Breast epithelium (tissue), 4 donors: ENCODE measurements at places on chromosomes 2 and 18. TPM values are rescaled to one million over a fixed set of nuclear protein-coding genes. Genes with fewer than 3 reads are reported as not detected.

INHA gene
- total RNA-seq: not detected

LYG1 gene
- 2.2 TPM for total RNA-seq

GREB1 gene
- total RNA-seq: 83.6 TPM

GAREM1 gene
- total RNA-seq: 12.0 TPM

RALBP1 gene
- 67.2 TPM for total RNA-seq

ALPG gene
- not detected for total RNA-seq

TDRD15 gene
- total RNA-seq: not detected

KLHL30 gene
- 0.32 TPM for total RNA-seq

ITGAV gene
- 107 TPM for total RNA-seq

GRCh38 chr2:232634206-232635150, 1.1 kb downstream of the EFHD1 start:
- no peak for DNase-seq
- no peaks in the 10 kb centered on the region for H3K4me1 ChIP-seq
- no peaks in the 10 kb centered on the region for H3K36me3 ChIP-seq
- H3K27ac ChIP-seq: peak overlapping the region; percentile 83
- H3K4me3 ChIP-seq: peak overlapping the region; percentile 78
- no peaks in the 10 kb centered on the region for H3K27me3 ChIP-seq

DNA sequence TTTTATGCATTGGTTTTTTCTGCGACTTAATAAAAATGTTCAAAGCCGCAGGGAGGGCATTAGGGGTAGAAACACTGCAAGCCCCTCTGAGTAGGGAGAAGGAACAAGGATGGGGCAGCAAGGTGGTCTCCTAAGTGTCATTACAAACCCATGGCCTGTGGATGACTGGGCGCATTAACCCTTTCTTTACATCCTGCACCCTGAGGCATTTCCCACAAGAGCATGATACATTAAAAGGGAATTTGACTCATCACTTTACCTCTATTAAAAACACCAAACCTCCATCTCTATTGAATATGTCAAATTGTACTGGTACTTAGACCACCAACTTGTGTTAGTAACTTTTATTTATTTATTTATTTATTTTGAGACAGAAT, 112.5 kb downstream of the VIT start:
- H3K4me3 ChIP-seq: no peak overlapping the region
- H3K4me1 ChIP-seq: no peaks in the 10 kb centered on the region
- no peaks in the 10 kb centered on the region for H3K27me3 ChIP-seq
- H3K36me3 ChIP-seq: no peaks in the 10 kb centered on the region

DNA sequence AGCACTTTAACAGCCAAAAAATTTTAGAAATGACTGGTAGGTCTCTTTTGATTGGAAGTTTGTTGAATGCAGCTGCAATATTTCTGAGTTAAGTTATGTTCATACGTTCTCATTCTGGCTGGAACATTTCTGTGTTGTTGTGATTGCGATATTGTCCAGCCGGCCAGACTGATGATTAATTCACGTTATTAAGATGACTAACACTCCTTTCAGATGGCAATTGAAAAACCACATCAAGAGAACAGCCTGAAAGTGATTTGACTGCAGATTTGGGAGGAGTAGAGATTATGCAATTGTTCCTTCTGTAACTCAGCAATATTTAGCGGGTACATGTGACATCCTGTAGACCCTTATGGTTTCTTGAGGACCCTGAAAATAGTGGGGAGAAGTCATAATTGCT, 133.7 kb downstream of the FBXO15 start:
- no peak overlapping the region for H3K4me3 ChIP-seq
- H3K36me3 ChIP-seq: no peaks in the 10 kb centered on the region
- DNase-seq: no peak
- no peak overlapping the region for H3K27ac ChIP-seq

GRCh38 chr2:219168526-219168925, 1.3 kb downstream of the SLC23A3 start:
- no peak for DNase-seq
- no peak overlapping the region for H3K27ac ChIP-seq

- H3K36me3 ChIP-seq: no peaks in the 10 kb centered on the region
- no peaks in the 10 kb centered on the region for H3K27me3 ChIP-seq
- H3K27ac ChIP-seq: no peak overlapping the region
- no peaks in the 10 kb centered on the region for H3K4me1 ChIP-seq
Observed at GRCh38 chr2:147222506-147222905, 622.3 kb upstream of the ACVR2A start.

GRCh38 chr2:25955036-25955435, 27.3 kb downstream of the KIF3C start:
- H3K27me3 ChIP-seq: no peaks in the 10 kb centered on the region
- no peaks in the 10 kb centered on the region for H3K36me3 ChIP-seq
- no peak for DNase-seq

- no peaks in the 10 kb centered on the region for H3K27me3 ChIP-seq
- no peak overlapping the region for H3K4me3 ChIP-seq
- H3K4me1 ChIP-seq: no peaks in the 10 kb centered on the region
- no peak for DNase-seq
Observed at GRCh38 chr2:106363791-106364190, 104.4 kb downstream of the RGPD3 start.

GRCh38 chr2:28664120-28664842, 87.3 kb upstream of the PPP1CB start:
- H3K27me3 ChIP-seq: no peaks in the 10 kb centered on the region
- H3K27ac ChIP-seq: peak overlapping the region; percentile 78
- no peaks in the 10 kb centered on the region for H3K4me1 ChIP-seq
- peak; percentile 63 for DNase-seq
- H3K36me3 ChIP-seq: no peaks in the 10 kb centered on the region
- no peak overlapping the region for H3K4me3 ChIP-seq

GRCh38 chr2:67036444-67036843, 360.7 kb upstream of the ETAA1 start:
- no peaks in the 10 kb centered on the region for H3K36me3 ChIP-seq
- H3K27me3 ChIP-seq: no peaks in the 10 kb centered on the region
- H3K27ac ChIP-seq: no peak overlapping the region
- H3K4me3 ChIP-seq: no peak overlapping the region
- no peak for DNase-seq
- H3K4me1 ChIP-seq: no peaks in the 10 kb centered on the region

- H3K4me1 ChIP-seq: no peaks in the 10 kb centered on the region
- H3K27me3 ChIP-seq: no peaks in the 10 kb centered on the region
- no peaks in the 10 kb centered on the region for H3K36me3 ChIP-seq
- no peak for DNase-seq
- H3K4me3 ChIP-seq: no peak overlapping the region
Observed at GRCh38 chr2:72793798-72794440, 31.9 kb downstream of the EXOC6B start.

DNA sequence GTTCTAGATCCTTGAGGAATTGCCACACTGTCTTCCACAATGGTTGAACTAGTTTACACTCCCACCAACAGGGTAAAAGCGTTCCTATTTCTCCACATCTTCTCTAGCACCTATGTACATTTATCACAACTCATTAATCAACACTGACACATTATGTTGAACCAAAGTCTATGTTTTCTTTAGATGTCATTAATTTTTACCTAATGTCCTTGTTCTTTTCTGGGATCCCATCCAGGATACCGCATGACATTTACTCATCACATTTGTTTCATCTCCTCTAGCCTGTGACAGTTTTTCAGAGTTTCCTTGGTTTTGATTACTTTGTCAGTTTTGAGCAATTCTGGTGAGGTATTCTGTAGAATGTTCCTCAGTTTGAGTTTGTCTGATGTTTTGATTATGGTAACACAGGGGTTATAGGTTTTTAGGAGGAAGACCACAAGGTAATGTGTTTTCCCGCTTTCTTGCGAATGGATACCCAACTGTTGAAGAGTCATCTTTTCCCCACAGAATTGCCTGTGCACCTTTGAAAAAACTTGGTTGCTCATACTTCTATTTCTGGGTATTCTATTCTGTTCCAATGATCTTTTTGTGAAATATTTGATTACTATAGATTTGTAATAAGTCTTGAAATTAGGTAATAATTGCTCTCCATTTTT, 3.0 kb upstream of the UGT1A9 start:
- H3K36me3 ChIP-seq: no peaks in the 10 kb centered on the region
- H3K4me3 ChIP-seq: no peak overlapping the region
- H3K4me1 ChIP-seq: no peaks in the 10 kb centered on the region
- no peak for DNase-seq

DNA sequence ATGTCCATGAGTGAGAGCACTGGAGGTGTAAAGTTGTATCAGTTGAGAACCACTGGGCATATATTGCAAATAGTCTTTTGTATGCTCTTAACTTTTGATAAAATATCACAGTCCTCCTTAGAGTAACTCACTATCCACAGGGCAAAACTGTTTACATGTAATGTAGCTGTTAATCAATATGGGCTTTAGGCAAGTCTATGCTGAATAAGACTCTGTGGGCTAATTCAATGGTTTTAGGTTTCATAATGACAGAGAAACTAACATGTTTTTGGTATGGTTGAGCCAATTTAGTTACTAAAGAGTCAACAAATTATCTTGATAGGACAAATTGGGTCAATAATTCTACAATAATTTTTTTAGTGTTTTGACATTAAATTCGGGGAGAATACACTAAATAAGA, 1134.9 kb upstream of the FAM98A start:
- H3K4me1 ChIP-seq: no peaks in the 10 kb centered on the region
- DNase-seq: no peak
- H3K36me3 ChIP-seq: no peaks in the 10 kb centered on the region

DNA sequence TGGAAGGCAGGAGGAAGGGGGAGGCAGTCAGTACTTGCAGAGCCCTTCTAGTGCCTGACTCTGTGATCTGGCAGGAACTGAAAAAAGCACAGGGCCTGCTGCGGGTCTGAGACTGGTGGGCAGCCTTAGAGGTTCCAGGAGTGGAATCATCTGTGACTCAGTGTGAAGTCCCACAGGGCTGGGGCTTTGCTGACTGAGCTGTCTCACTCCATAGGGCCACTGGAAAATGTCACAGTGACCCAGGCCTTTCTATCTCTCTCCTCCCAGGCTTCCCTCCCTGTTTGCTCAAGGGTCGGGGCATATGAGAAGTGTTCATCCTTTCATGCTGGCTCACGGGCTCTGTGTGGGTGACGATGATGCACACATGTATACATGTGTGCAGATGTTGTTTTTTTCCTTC, 47.1 kb upstream of the ZFP36L2 start:
- no peaks in the 10 kb centered on the region for H3K36me3 ChIP-seq
- no peaks in the 10 kb centered on the region for H3K27me3 ChIP-seq
- H3K4me1 ChIP-seq: no peaks in the 10 kb centered on the region
- no peak overlapping the region for H3K4me3 ChIP-seq
- no peak overlapping the region for H3K27ac ChIP-seq
- no peak for DNase-seq

DNA sequence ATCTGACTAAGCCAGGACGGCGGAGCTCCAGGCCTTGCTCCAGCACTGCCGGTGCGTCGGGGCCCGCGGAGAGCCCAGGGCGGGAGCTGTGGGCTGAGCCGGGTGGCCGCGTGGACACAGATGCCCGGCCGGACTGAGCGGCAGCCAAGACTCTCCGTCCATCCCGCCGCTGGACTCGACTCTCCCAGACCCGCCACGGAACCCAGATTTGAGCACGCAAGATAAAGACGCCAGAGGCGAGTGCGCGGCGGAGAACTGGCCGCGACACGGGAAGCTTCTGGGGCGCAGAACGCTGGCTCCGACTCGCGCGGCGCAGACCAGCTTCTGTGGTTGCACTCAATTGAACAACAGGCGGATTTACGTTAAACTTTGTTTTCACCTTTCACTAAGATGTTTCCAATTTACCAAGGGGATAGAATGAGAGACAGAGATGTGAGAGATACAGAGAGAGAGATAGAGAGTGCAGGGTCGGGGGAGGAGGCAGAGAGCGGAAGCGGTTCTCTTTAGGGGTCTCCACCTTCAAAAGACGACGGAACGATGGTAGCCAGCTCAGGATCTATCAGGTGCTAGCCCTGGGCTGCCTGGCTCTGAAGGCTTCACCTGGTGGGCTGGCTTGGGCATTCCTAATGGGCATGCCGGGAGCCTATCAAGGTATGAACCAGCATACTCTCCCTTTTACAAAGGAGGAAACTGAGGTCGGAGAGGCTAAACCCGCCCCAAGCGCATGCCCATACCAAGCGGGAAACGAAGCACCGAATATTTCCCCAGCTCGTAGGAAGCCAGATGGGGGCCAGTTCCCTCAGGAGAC, 10.4 kb upstream of the EN1 start:
- no peak for DNase-seq
- H3K27me3 ChIP-seq: peaks cover 19% of the 10 kb centered on the region
- no peak overlapping the region for H3K4me3 ChIP-seq
- H3K4me1 ChIP-seq: no peaks in the 10 kb centered on the region
- no peak overlapping the region for H3K27ac ChIP-seq

- H3K4me3 ChIP-seq: peak overlapping the region; percentile 41
- H3K4me1 ChIP-seq: no peaks in the 10 kb centered on the region
- H3K36me3 ChIP-seq: no peaks in the 10 kb centered on the region
- no peak overlapping the region for H3K27ac ChIP-seq
- peak; percentile 78 for DNase-seq
Observed at GRCh38 chr2:68121873-68122679, 35.6 kb upstream of the PNO1 start.

DNA sequence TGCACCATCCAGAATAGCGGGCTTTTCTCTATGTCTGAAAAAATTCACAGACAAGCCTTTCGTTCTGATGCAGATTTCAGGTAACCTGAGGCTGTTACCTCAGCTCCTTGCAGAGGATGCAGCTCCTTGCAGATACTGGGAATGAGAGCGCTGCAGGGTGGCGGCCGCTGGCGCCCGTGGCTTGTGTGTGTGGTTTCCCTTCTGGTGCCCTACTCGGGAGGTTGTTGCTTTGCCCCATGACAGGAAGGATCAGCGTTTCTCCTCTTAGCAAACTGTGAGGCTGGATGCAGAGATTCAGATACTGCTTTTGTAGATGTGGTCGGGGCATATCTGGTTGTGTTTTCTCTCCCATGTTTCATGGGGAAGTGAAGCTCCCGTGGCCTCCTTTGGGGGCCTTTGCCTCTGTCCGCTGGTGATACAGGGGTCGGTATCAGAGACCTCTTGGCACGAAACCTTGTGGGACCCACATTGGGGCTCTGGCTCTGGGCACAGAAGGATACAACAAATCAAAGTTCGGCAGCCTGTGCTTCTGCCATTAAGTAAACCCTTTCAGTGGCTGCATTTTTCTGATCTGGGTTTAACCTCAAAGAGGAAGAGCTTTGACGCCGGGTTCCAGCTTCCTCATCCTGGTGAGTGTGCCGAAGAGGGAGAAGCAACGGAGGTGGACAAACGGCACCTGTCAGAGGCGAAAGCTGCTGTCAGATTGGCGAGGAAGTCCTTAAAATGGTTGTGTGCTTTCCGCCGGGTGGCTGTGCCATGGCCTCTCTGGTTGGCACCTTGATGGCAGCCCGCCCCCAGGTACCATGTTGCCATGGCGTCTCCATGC, 127.8 kb downstream of the MBP start:
- H3K36me3 ChIP-seq: no peaks in the 10 kb centered on the region
- no peak overlapping the region for H3K4me3 ChIP-seq
- no peak for DNase-seq
- no peaks in the 10 kb centered on the region for H3K27me3 ChIP-seq

DNA sequence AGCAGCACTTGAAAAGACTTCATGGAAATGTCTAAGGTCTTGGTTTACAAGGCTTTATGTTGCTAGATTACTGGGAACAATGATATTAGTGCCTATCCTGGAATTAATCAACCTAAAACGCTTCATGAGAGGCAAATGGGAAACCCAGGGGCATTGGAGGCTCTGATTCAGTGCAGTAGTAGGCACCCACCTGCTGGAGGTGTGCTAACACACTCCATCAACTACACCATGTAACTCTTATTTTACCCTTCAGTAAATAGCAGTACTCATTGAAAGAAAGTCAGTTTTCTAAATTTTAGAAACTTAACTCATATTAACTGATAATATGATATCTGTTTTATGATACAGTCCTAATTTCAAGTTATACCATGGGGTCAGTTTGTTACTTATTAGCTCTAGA, 17.4 kb upstream of the HNRNPA3 start:
- no peaks in the 10 kb centered on the region for H3K36me3 ChIP-seq
- no peaks in the 10 kb centered on the region for H3K27me3 ChIP-seq
- no peak overlapping the region for H3K27ac ChIP-seq
- no peak for DNase-seq
- H3K4me1 ChIP-seq: no peaks in the 10 kb centered on the region
- no peak overlapping the region for H3K4me3 ChIP-seq
